DMS 273 treated with DMSO at 0.1 percent for 48 hours (cell line): ENCODE measurements at places on chromosomes 1 and 21.
A peak's percentile ranks its signal among the peaks of the same experiment; 100 is the strongest.

DNA sequence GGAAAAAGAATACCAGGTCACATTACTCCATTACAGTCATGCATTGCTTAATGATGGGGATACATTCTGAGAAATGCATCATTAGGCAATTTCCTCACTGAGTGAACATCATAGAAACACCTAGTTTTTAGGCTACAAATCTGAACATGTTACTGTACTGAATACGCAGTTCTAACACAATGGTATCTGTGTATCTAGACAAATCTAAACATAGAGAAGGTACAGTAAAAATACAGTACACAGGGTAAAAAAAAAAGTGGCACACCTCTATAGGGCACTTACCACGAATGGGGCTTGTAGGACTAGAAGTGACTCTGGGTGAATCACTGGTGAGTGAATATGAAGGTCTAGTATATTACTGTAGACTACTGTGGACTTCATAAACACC is 115.7 kb downstream of the AKT3 start:
- DNase-seq = no peak

GRCh38 chr1:231266811-231267322 is 25.9 kb downstream of the GNPAT start:
- DNase-seq = no peak

- DNase-seq = peak; percentile 26
Observed at GRCh38 chr21:40685141-40685540, 161.8 kb downstream of the DSCAM start.

GRCh38 chr1:80989455-80989854 is 811.3 kb upstream of the ADGRL2 start:
- DNase-seq = no peak

- no peak for DNase-seq
Observed at GRCh38 chr21:17738176-17738953, 80.8 kb downstream of the C21orf91 start.

- DNase-seq = no peak
Observed at GRCh38 chr1:22922640-22923039, 50.0 kb downstream of the LACTBL1 start.

- DNase-seq = no peak
Observed at GRCh38 chr1:91653183-91653582, 152.5 kb downstream of the CDC7 start.

DNA sequence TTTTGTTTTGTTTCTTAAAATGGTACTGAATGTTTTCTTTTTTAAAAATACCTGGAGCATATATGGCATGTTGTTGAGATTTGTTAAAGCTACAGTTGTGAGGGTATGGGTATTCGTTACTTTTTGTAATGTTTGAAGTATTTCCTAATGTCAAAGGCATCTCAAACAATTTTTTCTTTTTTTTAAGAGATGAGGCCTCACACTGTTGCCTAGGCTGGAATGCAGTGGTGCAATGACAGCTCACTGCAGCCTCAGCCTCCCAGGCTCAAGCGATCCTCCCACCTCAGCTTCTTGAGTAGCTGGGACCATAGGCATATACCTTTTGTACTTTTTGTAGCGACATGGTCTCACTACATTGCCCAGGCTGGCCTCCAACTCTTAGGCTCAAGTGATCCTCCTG is 16.1 kb downstream of the CLCN6 start:
- DNase-seq = no peak

DNA sequence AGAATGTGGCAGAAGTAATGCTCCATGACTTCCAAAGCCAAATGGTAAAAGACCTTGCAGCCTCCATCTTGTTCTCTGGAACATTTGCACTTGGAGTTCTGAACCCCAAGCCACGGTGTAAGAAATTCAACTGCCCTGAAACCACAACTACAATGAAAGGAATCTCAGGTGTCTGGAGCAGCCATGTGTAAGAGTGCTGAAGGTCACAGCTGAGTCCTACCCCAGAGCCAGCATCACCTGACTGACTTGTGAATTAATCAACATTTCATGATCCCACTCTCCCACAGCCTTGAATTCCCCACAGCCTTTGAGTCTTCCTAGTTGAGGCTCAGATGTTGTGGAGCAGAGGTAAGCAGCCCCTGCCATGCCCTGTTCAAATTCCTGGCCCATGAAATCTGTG is 192.8 kb upstream of the CAMK1G start:
- no peak for DNase-seq

DNA sequence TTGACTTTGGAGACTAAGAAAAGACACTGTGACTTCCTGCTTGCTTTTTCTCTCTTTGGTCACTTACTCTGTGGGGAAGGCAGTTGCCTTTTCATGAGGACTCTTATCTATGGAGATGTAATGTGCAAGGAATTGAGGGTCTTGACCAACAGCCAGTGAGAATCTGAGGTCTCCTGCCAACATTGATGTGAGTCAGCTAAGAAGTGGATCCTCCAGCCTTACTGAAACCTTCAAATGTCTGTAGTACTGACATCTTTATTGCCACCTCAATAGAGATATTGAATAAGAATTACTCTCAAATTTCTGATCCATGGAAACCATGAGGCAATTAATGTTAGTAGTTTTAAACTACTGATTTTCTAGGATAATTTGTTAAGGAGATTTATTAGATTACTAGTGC is 598.4 kb downstream of the ADGRL2 start:
- no peak for DNase-seq

GRCh38 chr1:41345434-41346075 is 15.7 kb upstream of the FOXO6 start:
- DNase-seq = no peak

DNA sequence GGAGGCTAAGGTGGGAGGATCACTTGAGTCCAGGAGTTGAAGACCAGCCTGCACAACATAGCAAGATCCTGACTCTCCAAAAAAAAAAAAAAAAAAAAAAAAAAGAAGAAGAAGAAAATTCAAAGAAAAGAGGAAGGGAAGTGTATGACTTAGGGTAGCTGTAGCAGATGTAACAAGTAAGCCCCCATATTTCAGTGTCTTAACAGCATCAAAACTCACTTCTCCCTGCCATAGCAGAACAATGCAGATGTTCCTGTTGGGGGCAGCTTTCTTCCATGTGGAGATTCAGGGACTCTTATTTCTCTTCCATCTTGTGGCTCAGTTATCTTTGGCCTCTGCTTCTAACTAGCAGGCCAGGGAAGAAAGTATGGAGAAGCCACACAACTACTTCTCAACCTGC is 10.2 kb upstream of the PTGFRN start:
- DNase-seq = no peak

DNA sequence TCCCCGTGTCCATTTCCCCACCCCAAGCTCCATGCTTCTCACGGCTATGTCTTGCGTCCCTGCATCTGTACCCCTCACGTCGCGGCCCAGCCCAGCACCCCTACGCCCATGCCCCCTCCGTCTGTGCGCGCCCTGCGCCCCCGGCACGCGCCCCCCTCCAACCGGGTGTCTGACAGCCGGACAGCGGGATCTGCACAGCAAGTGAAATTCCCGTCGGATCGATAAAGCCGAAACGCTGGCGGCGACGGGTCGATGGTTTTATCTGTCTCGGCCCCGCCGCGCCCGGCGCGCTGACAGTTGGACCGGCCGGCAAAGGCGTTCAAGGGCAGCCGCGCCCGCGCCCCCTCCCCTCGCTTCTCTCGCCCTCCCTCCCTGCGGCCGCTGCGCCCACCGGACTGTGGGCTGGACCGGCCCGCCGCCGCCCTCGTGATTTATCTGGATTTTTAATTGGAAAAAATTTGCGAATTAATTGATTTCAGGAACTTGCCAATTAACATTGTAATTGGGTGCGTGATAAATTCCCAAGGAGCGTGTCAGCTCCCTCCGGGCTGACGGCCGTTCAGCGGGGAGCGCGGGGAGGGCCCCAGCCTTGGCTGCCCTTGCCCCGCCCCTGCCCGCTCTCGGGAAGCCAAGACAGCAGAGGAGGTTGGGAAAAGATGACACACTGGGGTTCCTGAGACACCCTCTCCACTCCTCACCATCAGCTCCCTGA is 57.1 kb downstream of the TMEM53 start:
- DNase-seq = no peak

DNA sequence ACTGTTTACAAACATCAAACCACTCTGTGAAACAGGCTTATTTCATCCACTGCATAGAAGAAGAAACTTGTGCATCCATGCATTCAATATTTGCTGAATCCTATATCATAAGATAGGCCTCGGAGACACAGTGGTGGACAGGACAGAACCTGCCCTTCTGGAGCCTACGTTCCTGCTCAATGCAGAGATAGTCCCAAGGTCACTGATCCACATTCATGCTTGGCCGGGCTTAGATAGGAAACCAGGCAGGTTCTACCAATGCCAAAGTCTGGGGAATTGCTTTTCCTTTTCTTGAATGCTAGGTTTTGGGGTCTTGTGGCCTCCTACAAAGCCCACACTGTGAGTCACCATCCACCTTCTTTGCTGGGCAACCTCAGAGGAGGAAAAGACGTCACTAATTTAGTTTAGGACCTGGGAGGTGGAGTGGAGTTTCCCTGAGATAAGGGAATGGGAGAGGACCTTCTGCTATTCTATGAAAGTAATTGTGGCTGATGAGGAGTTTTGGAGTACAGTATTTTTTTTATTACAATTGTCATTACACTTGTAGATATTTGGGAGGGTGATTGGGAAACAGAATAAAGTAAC is 99.7 kb upstream of the CD34 start:
- no peak for DNase-seq

DNA sequence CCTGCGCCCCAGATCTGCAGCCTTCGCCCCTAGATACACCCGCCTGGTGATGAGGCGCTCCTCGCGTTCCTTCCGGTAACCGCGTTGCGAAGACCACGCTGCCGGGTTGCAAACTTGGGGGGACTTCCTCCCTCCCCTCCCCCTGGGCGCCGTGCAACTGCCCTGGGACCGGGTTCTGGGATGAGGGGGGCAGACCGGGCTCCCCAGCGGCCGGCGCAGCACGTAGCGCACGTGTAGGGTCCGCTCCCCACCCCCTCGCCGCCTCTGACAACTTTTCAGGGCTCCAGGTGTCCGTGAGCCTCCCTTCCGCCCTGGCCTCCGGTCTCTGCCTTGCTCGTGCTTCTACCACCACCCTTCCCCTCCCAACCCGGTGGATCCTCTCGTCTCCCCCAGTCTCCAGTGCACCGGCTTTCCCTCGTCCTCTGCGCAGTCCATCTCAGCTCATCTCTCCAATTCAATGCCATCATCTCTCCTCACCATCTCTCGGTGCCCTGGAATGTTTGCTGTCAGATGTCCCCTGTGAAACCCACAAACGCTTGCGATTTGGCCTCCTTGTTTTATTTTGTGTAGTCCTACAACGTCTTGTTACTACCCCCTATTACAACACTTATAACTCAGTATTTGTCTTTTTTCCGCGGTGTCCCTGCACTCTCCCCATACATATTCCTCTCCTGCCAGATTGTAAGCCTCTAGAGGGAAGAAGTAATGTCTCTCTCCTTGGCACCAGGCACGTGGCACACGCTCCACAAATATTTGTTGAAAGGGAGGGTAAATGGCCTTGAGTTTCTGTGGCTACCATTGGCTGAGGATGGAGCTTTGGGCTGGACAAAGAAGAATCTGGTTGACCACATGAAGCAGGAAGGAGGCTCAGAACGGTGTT is 782 bp downstream of the PCAT6 start:
- no peak for DNase-seq

DNA sequence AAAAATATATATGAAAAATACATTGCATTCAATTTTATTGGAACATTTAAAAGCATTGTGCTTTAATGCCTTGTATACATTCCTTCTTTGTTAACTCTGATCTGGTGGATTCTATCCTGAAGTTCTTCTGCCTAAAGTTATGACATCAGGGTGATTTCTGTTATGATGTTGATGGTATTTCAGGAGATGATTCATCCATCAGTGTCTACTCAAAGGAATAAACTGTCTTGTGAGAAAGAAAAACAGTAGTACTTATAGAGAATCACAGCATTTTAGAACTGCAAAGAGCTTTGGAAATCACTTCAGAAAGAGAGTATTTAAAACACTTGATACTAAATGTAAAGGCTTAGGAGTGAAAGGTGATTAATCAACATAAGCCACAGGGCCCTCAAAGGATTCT is 155.7 kb downstream of the PTPRC start:
- DNase-seq = no peak

- no peak for DNase-seq
Observed at GRCh38 chr1:48071513-48071912, 74.3 kb upstream of the TRABD2B start.

DNA sequence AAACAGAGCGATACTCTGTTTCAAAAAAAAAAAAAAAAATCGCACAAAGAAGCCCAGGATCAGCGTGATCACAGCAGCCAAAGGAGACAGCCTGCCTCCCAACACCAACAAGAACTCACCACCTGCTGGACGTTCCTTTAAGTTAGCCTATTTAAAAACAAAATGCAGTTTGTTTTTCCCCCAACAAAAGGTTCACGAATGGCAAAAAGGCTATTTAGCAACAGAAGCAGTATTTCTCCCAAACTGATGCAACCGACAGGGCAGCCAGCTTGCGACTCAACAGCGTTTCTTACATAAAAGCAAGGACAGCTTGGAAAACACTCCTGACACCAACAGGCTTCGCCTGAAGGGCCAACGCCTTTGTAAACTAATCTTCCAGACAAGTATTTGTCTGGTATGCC is 6.8 kb downstream of the SSU72 start:
- DNase-seq = no peak

DNA sequence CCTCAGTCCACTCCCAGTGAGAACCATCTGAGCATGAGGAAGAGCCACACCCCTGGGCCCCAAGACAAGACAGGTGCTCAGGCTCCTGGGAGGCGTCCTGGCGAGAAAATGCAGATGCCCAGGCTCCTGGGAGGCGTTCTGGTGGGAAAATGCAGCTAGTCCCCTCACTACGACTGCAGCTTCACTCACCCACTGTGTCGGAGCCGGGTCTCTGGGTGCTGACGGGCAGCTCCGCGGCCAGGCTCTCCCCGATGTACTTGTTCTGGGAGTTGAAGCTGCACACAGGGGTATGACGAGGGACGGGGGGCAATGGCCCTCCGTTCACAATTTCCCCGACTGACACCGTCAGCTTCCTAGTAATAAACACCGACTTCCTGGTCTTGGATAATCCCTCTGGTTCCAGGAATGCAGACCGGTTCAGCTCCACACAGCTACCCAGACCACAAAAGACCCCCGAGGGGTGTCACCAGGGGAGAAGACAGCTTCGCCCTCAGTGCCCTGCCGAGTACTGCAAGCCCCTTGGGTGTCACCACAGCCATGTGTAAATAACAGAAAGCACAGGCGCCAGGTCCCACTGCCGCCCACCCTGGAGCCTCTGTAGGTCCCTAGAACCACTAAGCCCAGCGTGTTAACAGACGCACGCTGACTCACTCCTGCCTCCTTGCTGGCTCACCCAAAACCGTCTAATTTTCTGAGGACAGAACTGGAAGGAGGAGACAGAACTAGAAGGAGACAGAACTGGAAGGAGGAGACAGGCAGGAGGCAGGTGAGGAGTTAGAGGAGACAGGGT is 19.5 kb downstream of the MCM3AP start:
- no peak for DNase-seq

GRCh38 chr1:219143735-219144134 is 29.9 kb upstream of the LYPLAL1 start:
- no peak for DNase-seq

DNA sequence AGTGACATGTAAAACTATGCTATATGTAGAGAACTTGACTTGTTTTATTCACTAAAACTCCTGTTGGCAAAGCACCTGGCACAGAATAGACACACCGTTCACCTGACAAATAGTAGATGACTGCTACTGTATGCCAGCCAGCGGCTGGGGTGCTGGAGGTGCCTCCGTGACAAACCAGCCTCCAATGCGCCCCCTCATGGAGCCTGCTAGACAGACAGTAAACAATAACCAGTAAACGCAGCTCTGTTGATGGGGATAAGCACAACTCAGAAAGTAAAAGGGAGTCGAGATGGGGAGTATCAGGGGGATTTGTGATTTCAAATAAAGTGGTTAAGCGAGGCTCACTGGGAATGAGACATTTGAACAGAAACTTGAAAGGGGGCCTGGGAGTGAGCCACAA is 107.2 kb downstream of the PRDM2 start:
- no peak for DNase-seq

GRCh38 chr1:66552829-66553228 is 18.9 kb downstream of the SGIP1 start:
- no peak for DNase-seq
